Activated CD4-positive, alpha-beta T cell treated with anti-CD3 and anti-CD28 coated beads, Interleukin-2, Interleukin-6, amounts not matched to agents 100 ng/mL and 50 ng/mL, durations not matched to agents 16 hours and 8 hours (primary cell): ENCODE measurements at places on chromosomes 13 and 19.

DNA sequence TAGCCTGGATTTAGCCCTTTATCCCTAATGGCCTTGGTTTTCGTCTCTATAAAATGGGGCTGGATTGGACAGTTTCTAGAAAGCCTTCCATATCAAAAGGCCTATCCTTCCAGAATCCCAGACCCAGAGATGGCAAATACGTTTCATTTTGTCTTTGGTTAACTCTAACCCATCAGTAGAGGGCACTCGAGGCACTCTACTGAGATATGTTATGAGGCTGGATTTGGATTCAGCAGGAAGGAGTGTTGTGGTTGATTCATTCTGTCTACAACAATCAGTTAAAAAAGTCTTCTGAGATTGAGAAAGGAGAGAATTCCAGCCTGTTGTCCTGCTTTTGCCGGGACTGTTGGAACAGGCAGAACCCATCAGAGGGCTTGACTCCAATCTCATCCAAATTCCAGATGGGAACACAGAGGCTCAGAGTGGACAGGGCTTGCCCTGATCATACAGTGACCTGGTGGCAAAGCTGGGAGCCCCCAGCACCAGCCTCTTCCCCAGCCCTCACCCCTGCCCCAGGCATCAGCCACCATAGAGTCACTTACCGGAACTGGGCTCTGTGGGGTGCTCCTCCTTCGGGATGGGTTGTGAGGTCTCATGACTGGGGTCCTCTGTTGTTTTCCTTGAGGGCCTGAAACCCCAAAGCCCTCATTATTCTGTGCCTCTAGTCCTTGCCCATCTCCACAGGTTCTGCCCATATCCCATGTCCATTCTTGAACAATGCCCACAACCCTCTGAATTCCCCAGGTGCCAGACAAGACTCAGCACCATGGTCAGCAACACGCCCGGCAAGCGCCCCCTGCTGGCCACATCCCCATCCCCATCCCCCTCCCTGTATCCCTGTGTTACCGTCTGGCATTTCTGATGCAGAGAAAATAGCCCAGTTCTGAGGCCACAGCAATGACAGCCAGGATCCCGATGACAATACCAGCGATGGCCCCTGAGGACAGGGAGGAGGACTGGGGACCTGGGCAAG is 12.3 kb upstream of the ZNF180 start:
- DNase-seq = peak; percentile 20

- DNase-seq = no peak
Observed at GRCh38 chr13:41622432-41623429, 165.4 kb downstream of the RGCC start.

GRCh38 chr19:39401070-39401548 is 5.5 kb upstream of the ZFP36 start:
- no peak for DNase-seq

DNA sequence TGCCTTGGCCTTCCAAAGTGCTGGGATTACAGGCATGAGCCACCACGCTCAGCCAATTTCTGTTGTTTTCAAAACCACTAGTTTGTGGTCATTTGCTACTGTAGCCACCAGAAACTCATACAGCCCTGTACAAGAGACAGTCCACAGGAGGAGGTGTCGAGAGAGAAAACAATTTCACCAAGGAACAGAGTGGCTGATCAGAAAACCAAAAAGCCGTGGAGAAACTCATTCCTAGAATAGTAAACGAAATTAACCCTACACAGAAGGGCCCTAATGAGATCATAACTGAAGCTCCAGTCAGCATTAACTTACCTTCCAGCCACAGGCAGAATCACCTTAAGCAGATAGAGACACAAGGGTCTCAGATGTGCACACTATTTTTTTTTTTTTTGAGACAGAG is 3.8 kb upstream of the CCDC124 start:
- peak; percentile 45 for DNase-seq

DNA sequence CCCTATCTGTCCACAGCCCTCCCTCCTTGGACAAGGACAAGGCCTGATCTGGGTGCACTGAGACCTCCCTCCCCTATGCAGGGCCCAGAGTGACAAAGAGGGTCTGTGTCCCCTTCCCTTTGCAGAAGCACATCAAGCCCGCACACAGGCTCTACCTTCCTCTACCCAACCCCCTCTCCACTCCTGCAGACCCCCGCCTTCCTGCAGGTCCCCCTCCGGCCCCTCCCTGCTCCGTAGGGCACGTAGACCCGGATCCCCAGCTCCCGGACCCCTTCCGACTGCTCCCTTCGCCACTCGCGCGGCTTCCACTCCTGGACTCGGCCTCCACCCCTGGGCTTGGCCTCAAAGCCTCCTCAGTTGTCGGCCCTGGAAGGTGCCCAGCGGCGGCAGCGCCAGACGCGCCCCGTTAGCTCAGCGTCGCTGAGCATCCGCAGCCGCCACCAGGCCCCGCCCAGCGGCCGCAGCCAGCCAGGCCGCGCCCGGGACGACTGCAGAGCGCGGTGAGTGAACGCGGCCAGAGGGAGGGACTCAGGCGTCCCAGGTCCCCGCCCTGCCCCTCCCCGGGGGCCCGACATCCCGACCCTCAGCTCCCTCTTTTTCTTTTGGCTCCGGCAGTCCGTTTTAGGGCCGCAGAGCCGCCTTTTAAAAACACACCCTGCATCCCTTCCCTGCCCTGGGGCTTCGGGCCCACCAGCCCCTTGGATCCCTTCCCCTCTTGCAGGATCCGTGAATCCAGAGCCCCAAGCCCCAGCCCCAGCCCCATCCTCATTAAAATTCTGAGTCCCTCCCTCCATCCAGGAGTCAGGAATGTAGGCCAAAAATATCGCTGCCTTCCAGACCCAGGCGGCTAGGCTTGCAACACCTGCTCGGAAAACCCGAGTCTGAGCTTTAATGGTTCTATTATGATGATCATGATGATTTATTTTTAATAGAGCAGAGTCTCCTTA is 1.5 kb upstream of the MYADM start:
- peak; percentile 78 for DNase-seq

DNA sequence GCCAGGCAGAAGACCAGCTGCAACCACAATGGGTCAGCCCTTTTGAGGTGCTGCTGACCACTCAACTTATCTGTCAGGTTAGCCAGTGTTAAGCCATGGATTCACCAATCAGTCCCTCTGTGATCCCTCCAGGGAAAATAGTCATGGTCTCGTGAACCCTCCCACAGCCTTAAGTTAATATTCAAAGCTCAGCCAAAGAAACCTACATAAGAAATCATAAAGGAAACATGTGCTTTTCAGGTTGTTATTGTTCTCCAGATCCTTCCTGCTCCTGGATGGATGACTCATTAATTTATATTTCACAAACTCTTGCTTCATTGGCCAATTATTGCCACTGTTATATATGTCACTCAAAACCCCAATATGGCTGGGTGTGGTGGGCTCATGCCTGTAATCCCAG is 161.9 kb downstream of the B3GLCT start:
- DNase-seq = no peak

GRCh38 chr13:102002287-102002686 is 399.6 kb downstream of the FGF14 start:
- no peak for DNase-seq

DNA sequence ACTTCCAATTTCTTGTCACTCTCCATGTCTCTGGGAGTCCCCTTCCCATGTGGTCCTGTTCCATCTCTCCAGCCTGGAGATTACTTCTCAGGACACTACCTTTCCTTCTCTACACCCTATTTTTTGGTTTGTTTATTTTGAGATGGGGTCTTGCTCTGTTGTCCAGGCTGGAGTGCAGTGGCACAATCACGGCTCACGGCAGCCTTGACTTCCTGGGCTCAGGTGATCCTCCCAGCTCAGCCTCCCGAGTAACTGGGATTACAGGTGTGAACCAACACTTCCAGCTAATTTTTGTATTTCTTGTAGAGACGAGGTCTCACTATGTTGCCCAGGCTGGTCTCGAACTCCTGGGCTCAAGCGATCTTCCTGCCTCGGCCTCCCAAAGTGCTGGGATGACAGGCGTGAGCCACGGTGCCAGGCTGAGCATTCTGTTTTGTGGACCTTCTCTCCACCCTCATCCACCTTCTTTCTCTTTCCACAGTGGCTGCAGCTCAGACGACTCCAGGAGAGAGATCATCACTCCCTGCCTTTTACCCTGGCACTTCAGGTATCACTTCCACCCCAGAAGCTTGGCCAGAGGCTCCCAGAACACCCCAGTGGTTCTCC is 644 bp downstream of the HCST start:
- no peak for DNase-seq

DNA sequence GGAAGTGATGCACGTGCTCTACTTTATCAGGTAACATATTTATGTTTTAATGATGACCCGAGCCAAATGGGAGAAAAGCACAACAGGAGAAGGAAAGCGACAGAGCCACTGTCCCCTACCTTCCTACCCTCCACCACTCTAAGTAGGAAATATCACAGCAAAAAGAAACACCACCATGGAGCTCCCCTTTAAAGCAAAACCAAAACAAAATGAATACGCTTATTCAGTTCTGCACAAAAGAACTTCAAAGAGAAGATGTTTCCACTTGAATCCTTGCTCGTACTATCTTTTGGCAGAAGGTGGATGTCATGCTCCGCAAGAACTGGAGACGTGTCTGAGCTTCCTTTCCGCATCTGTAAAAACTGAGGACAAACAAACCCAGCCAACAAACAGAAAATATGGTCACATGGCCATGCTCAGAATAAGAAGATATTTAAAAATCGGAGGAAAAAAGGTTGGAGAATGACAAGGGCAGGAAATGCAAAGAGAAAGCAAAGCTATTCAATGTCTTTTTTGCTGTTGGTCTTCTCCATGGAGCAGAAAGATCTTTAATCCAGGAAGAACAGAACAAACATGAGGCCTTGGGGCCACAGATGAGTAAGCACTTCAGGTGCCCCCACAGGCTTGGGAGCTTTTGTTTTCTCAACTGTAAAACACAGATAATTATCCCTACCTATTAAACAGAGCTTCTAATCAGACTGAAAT is 19.5 kb downstream of the N4BP2L1 start:
- DNase-seq = no peak

DNA sequence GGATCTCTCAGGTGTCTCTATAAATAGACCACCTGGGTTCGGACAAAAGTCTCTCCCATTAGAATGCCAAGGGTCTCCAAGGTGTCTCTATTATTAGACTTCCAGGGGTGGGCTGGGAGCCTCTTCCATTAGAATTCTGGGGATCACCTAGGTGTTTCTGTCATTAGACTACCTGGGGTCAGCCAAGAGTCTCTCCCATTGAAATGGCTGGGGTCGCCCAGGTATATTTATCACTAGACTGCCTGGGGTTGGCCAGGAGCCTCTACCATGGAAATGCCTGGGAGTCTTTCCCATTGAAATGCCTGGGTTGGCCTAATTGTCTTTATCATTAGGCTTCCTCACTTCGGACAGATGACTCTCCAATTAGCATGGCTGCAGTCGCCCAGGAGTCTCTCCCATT is 1565.5 kb downstream of the UQCRFS1 start:
- DNase-seq = no peak

DNA sequence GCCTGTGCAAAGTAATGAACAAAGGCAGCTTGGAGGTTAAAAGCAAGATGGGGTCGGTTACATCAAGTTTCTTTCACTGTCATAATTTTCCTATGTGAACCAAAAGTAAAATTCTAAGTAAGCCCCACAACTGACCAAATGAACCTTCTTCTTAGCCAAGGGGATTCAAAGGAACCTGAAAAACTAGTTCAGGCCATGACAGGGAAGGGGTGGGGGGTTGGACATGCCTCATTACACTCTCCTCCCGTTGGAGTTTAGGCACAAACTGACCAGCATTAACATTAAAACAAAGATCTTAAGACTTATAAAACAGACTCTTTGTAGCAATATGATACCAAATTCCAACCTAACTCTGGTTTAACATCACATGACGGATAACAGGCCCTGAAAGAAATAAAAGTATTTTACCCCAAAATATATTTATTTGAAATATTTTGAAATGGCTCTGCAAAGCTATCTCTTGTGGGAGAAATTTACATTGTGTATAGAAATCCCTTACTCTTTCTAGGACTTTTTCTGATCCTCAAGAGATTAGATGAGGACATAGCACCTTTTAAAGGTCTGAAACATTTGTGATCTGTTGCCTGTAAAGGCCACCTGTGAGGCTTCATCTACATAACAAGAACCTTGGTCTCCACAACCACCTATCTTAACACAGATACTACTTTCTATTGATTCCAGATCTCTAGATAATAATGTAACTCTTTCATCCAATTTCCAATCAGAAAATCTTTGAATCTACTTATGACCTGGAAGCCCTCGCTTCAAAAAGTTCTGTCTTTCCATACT is 1829.0 kb upstream of the MIR17HG start:
- DNase-seq = no peak

- DNase-seq = peak; percentile 93
Observed at GRCh38 chr19:36915992-36916830, at the start of the genes ZNF568 and ZNF829. TSS of gene ZNF568 (plus strand) at chr19:36916332. CDS start at chr19:36922771, 6,439 bp downstream. TSS of gene ZNF829 (minus strand) at chr19:36916291. CDS start at chr19:36915167, 1,124 bp downstream.

DNA sequence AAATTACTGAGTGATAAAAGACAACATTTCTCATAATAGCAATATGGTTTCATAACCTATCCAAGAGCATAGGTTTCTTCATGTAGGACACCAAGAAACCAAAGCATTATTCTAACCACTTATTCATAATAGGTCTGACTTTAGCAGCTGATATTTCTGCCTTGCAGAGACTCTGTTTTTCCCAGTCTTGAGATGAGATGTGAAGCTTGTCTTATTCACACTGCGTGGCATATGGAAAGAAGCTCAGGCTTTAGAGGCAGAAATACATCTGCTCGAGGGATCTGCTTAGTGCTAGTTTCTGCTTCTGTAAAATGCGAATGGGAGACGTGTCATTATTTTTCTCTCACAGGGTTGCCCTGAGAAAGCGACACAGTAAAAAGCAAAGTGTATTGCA is 232.0 kb upstream of the SPRY2 start:
- DNase-seq = no peak

GRCh38 chr13:88411696-88412095 is 740.5 kb downstream of the SLITRK5 start:
- DNase-seq = no peak

DNA sequence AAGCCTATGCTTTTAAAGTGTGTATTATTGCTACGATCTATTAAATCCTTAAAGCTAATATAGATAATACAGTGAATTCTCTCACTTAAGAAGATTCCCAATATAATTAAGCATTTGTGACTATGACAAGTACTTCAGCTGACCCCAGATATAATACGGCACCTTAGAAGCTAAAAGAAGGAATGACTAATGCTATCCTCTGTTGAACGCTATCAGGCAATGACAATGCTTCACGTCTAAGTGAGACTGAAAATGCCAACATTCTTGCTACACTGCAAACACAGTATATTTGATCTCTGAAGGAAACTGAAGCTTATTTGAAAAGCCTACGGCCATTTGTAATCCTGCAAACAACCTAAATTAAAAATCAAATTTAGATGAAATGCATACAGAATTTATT is 19.7 kb downstream of the VWA8 start:
- no peak for DNase-seq

- no peak for DNase-seq
Observed at GRCh38 chr13:77306458-77306857, 20.4 kb downstream of the MYCBP2 start.
